ENCODE measurements at places on chromosomes 7 and 10.

DNA sequence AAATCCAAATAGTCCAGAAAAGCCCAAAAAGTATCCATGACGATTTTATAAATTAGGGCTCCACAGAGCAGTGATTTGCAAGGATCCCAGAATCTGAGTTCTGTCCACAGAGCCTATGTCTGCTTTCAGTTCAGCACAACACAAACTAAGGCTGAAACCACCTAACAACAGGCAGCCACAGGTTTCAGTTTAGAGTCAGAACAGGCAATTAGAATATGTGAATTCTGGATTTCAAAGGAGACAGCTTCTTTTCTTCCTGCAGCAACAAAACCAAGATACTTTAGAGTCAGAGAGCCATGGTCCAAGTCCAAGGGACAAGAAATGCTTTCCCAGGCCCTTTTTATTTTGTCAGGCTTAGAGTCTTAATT is 23.6 kb downstream of the IFIT3 start:
- H3K27ac ChIP-seq, result peak overlapping the region; percentile 85
- no peak for DNase-seq
- H3K4me1 ChIP-seq, result peaks cover 21% of the 10 kb centered on the region

DNA sequence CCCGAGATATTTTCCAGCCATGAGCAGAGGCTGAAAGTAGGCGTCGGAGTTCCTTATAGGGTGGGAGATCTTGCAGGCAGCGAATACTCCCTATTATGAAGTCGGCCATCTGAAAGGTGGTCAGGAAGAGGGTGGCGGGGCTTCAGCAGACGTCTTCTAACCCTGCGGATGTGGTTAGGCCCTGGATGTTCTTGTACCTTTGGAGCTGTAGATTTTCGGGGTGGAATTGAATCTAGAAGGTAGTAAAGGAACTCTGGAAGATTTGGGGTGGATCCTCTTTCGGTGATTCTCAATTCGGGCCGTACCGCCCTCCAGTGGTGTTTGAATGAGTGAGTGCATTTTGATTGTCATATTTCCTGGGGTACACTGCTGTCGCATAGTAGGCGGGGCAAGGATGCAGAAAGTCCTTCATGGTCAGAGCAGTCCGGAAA is 635 bp downstream of the NUP205 start:
- peaks cover 6% of the 10 kb centered on the region for H3K4me1 ChIP-seq
- no peaks in the 10 kb centered on the region for H3K27me3 ChIP-seq
- peak overlapping the region; percentile 96 for H3K27ac ChIP-seq
- peak; percentile 37 for DNase-seq
- H3K4me3 ChIP-seq, result peak overlapping the region; percentile 81
- H3K36me3 ChIP-seq, result no peaks in the 10 kb centered on the region

DNA sequence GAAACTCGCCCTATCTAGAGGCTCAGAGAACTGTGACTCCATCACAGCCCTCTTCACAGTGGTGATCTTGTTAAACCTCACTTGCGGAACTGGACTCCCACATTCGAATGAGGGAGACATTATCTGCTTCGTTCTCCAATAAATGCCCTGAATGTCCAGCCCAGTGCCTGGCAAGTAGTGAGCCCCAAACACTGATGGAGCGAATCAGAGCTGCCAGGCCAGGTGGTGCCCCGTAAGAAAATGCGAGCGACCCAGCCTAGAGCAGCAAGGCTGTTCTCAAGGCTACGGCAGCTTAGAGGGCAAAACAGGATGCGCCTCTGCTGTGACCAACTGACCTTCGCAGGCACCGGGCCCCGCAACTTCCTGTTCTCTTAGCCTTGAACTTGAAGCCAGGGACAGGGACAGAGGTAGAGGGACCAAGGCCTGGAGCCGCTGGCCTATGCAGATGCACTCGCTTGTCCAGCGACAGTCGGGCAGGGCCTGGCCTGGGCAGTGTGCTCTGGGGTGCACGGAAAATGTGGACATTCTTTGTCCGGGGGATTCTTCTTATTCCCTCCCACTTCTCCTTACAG is 217.6 kb downstream of the TCERG1L start:
- H3K27ac ChIP-seq, result peak overlapping the region; percentile 42
- no peaks in the 10 kb centered on the region for H3K36me3 ChIP-seq
- no peak overlapping the region for H3K4me3 ChIP-seq
- no peak for DNase-seq
- no peaks in the 10 kb centered on the region for H3K27me3 ChIP-seq

GRCh38 chr10:91891125-91892001 is 17.9 kb downstream of the FGFBP3 start:
- H3K27me3 ChIP-seq, result no peaks in the 10 kb centered on the region
- H3K4me1 ChIP-seq, result no peaks in the 10 kb centered on the region
- no peak overlapping the region for H3K4me3 ChIP-seq
- no peak overlapping the region for H3K27ac ChIP-seq

DNA sequence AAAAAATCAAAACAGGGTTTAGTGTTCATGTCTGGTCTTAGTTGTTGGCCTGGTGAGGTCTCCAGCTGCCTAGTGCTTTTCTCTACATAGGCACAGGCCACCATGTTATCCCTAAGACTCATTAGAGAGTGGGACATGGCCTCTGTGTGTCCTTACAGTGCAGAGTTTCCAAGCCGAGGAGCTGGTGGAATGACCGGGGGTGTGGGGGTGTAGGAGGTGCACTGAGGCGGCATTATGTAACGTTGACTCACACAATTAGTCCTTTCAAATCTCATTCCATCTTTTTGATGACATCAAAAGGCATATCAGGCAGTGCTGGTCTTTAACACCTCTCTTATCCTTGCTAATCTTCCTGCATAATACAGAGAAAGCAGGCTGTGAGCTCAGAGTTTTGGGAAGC is 71.3 kb downstream of the MTPN start:
- no peak overlapping the region for H3K4me3 ChIP-seq
- no peaks in the 10 kb centered on the region for H3K27me3 ChIP-seq

- peak overlapping the region; percentile 75 for H3K27ac ChIP-seq
- H3K4me3 ChIP-seq, result no peak overlapping the region
- no peaks in the 10 kb centered on the region for H3K36me3 ChIP-seq
- DNase-seq, result no peak
- H3K4me1 ChIP-seq, result no peaks in the 10 kb centered on the region
Observed at GRCh38 chr10:103894441-103894864, 23.5 kb downstream of the STN1 start.

- DNase-seq, result no peak
- no peaks in the 10 kb centered on the region for H3K27me3 ChIP-seq
- H3K4me1 ChIP-seq, result peaks cover 14% of the 10 kb centered on the region
- peak overlapping the region; percentile 98 for H3K27ac ChIP-seq
- H3K36me3 ChIP-seq, result no peaks in the 10 kb centered on the region
Observed at GRCh38 chr10:68075550-68076004, 494 bp upstream of the HERC4 start.

DNA sequence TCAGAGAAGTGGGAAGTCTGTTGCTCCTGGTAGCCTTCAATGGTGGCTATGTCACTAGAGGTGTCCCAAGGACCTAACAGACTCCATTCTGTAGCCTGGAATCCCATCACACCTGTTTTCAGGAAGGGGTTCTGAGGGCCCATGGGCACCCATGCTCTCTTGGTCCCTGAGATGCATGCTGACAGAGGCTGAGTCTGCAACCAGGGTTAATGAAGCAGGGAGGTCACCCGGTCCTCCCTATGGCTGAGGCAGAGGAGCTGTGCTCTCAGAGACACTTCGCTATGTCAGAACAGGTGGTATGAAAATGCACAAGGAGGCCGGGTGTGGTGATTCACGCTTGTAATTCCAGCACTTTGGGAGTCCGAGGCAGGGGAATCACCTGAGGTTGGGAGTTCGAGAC is 452.1 kb downstream of the TCERG1L start:
- no peak for DNase-seq
- no peak overlapping the region for H3K27ac ChIP-seq
- no peaks in the 10 kb centered on the region for H3K27me3 ChIP-seq
- H3K36me3 ChIP-seq, result no peaks in the 10 kb centered on the region
